ENCODE measurements at places on chromosomes 7 and 10. TPM values are rescaled to one million over a fixed set of nuclear protein-coding genes. Genes with fewer than 3 reads are reported as not detected.

Gene KIN
- total RNA-seq, result 5.3 TPM

Gene INMT
- total RNA-seq, result not detected

Gene ZNF804B
- total RNA-seq, result not detected

Gene AGMO
- total RNA-seq, result 11.8 TPM

Gene NRG3
- 6.5 TPM for total RNA-seq

Gene HDAC9
- 14.7 TPM for total RNA-seq

Gene ZNRF2
- 6.9 TPM for total RNA-seq

Gene MRLN
- total RNA-seq, result not detected

Gene NPY
- not detected for total RNA-seq

Gene PGAM2
- not detected for total RNA-seq

Gene CDNF
- 1.6 TPM for total RNA-seq

Gene SPDYE11
- not detected for total RNA-seq

Gene FAM131B
- total RNA-seq, result 0.65 TPM

Gene PAX2
- total RNA-seq, result not detected

Gene EVX1
- not detected for total RNA-seq

Gene PTPRN2
- total RNA-seq, result 1.4 TPM

Gene KNDC1
- not detected for total RNA-seq

Gene PPP1R17
- not detected for total RNA-seq

Gene VENTX
- not detected for total RNA-seq

Gene NPY4R
- total RNA-seq, result not detected

Gene COA1
- 53.9 TPM for total RNA-seq

Gene HOGA1
- total RNA-seq, result 0.33 TPM

Gene PIP
- not detected for total RNA-seq

Gene MGAM2
- total RNA-seq, result not detected

Gene LBX1
- not detected for total RNA-seq

Gene RELN
- 59.3 TPM for total RNA-seq

Gene TMEM130
- not detected for total RNA-seq

Gene PLAC9
- 2.3 TPM for total RNA-seq

Gene ABCA13
- under 0.01 TPM for total RNA-seq

Gene LMOD2
- not detected for total RNA-seq

Gene TFEC
- 38.5 TPM for total RNA-seq

Data from vein endothelial cell (primary cell).